ENCODE measurements at places on chromosomes 16 and 17.

DNA sequence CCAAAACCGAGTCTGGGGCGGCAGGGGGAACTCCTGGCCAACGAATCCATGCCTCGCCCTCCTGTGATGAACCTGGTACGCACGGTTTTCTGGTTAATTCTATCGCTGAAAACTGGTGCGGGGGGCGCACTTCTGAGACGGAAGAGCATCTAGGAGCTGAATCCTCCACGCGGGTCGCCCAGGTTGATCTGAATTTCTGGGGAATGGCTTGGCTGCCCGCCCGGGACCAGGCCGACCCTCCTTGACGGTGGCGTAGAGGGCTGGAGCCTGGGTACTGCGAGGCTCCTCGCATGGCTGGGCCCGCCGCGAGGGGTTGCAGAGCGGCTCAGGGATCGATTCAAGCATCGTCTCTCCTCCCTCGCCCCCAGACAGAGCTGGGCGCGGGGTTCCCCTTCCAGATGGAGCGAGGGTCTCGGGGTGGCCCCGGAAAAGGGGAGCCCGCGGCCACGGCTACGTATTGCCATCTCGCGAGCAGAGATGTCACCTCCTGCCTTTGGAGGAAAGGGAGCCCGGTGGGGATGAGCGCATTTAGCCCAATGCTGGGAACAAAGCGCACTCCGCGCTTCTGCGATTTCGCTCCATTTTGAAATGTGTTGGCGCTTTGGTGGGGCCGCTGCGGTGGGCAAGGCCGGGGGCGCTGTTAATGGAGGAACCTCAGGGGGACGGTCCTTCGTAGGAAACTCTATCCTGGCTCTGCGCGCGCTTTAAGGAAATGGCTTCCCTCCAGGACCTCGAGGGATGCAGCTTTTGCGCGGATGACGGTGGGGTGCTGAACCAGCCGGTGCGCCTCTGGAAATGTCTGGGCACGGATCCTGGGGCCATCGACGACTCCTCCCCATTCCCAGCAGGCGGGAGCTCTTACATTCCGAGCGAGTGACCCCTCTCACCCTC is 2.7 kb downstream of the MAPT start:
- DNase-seq, result no peak

DNA sequence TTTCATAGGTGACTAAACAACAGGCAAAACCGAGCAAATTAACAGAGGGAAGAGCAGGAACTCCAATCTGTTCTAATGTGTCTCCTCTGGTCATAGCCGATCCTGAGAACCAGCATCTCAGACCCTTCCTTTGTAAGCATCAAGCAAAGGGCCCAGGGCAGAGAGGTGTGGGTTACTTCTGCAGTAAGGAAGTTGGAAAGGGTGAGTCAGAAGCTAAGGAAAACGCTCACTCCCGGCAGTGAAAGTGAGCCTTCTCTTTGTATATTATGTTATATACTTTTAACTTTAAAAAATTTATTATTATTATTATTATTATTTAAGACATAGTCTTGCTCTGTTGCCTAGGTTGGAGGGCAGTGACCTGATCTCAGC is 77.7 kb downstream of the MRM3 start:
- no peak for DNase-seq

DNA sequence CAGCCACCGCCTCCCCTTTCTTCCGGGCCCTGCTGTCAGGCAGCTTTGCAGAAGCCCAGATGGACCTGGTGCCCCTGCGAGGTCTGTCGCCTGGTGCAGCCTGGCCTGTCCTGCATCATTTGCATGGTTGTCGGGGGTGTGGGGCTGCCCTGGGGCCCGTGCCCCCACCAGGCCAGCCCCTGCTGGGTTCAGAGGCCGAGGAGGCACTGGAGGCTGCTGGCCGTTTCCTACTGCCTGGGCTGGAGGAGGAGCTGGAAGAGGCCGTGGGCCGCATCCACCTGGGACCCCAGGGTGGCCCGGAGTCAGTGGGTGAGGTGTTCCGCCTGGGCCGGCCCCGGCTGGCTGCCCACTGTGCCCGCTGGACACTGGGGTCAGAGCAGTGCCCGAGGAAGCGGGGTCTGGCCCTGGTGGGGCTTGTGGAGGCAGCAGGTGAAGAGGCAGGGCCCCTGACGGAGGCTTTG is 5.5 kb upstream of the TGFB1I1 start:
- no peak for DNase-seq

GRCh38 chr16:4501071-4501478 is 24.9 kb downstream of the HMOX2 start:
- DNase-seq, result no peak

- no peak for DNase-seq
Observed at GRCh38 chr17:14157822-14158221, 78.8 kb downstream of the CDRT15 start.

GRCh38 chr17:11353601-11354000 is 112.6 kb downstream of the SHISA6 start:
- DNase-seq, result no peak

- no peak for DNase-seq
Observed at GRCh38 chr16:11057711-11058345, 113.5 kb downstream of the CLEC16A start.

DNA sequence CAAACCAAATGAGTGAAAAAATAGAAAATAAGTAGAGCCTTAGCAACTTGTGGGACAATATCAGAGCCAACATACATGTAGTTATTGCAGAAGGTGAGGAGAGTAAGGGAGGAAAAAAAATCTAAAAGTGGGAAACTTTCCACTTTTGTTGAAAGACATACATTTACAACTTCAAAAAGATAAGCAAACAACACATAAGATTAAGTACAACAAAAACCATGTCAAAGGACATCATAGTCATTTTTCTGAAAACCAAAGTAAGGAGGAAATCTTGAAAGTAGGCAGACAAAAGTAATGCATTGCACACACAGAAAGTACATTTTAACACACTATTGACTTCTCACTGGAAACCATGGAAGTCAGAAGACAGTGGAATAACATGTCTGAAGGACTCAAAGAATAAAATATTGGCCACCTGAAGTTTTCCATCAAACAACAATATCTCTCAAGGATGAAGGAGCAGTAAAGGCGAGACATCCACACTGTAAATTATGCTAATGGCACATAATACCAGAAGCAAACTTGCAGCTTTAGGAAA is 291.9 kb downstream of the BCAS3 start:
- no peak for DNase-seq

DNA sequence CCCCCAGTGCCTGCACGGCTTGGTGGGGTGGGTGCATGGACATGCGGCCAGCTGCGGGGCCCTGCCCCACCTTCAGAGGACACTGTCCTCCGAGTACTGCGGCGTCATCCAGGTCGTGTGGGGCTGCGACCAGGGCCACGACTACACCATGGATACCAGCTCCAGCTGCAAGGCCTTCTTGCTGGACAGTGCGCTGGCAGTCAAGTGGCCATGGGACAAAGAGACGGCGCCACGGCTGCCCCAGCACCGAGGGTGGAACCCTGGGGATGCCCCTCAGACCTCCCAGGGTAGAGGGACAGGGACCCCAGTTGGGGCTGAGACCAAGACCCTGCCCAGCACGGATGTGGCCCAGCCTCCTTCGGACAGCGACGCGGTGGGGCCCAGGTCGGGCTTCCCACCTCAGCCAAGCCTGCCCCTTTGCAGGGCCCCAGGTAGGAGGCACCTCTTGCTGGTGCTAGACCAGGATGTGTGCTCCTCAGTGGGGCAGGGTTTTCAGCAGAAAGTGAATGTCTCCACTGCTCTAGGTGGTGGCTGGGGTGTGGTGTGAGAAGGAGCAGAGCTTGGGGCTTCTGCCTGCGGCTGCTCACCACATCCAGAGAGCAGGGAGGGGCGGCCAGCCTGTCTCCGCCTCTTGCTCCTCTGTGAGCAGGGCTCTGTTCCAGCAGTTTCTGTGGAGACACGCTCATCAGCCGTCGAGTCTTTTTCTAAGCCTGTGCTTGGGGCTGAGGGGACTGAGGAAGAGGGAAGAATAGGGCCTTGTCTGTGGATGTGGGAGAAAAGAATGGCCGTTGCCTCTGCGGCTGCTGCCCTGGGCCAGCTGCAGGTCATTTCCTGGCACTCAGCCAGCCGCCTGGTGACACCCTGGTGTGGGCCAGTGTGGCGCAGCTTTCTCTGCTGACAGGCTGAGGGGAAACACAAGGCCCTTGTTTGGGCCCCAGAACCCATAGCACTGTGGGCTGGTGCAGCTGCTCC is 2.2 kb downstream of the ZNF276 start:
- DNase-seq, result no peak

DNA sequence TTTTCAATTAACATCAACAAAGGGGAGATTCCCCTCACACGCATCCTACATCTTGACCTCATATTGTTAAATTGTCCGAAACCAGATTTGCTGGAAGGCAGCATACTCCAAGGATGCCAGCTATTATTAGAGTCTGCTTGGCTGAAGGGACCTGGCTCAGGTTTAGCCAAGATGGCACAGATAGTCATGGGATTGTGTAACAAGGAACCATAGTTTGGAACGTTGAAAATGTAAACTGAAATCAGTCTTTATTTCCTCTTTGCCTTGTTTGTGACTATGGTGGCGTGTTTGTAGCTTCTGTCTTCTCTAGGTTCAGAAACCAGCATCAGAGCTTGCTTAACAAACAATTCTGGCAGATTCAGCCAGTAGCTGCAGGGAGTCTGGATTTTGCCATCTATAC is 5.9 kb downstream of the ARSG start:
- DNase-seq, result no peak

DNA sequence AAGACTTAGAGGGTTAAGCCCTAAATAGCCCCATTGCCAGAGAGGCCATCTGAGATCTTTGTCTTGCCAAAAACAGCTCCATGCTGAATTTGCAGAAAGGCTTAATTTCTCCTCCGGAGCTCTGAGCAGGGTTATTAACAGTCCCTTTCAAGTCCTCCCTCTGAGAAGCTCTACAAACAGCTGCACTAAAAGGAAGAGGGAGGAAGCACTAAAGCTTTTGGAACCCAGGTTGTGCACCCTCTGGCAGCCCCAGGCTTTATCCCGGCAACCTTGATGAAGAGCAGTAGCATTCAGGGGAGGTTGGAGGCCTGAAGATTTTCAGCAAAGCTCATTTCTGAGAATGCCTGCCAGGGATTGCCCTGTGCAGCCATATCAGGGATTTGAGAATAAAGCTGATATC is 554.7 kb downstream of the RBFOX1 start:
- DNase-seq, result no peak

DNA sequence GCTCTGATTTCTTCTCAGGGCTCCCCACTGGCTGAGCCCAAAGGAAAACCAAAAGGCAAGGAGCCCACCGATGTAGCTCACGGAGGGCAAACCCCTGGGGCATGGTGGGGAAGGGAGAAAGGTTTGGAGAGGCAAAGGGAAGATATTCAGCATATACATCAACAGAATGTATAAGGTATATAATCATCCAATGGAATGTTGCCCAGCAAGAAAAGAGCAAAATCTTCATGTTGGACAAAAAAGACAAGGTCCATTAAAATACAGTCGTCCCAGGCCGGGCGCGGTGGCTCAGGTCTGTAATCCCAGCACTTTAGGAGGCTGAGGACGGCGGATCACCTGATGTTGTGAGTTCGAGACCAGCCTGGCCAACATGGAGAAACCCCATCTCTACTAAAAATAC is 1.6 kb downstream of the CPPED1 start:
- no peak for DNase-seq

Data from stromal cell of bone marrow (primary cell).